ENCODE measurements at places on chromosomes 12 and 14. TPM values are rescaled to one million over a fixed set of nuclear protein-coding genes. Genes with fewer than 3 reads are reported as not detected.

GRCh38 chr12:106871477-106871876 is 84.2 kb upstream of the TMEM263 start:
- DNase-seq, result peak; percentile 15

GRCh38 chr12:2229661-2230539 is 177.1 kb downstream of the CACNA1C start:
- no peak for DNase-seq

GRCh38 chr12:6340745-6341416 is 995 bp downstream of the TNFRSF1A start:
- no peak for DNase-seq

DNA sequence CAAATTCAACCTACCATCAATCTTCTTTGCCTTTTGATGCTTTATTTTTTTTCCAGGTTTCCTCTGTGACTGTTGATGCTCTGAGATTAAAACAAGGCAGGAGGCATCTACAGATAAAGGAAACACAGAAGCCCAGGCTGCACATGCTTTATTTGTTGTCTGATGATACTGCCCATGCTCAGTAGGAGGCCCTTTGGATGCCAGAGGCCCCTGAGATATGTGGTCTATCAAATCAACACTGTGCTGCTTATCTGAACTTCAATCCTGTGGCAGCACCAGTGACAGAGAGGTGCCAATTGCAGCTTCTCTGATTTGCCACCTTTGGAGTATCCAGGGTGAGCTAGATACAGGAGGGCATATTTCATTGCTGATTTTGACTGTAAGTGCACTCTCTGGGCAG is 571.3 kb upstream of the TBX3 start:
- DNase-seq, result no peak

- peak; percentile 55 for DNase-seq
These were observed 62.1 kb downstream of the HRK start for GRCh38 chr12:116818948-116819832.

DNA sequence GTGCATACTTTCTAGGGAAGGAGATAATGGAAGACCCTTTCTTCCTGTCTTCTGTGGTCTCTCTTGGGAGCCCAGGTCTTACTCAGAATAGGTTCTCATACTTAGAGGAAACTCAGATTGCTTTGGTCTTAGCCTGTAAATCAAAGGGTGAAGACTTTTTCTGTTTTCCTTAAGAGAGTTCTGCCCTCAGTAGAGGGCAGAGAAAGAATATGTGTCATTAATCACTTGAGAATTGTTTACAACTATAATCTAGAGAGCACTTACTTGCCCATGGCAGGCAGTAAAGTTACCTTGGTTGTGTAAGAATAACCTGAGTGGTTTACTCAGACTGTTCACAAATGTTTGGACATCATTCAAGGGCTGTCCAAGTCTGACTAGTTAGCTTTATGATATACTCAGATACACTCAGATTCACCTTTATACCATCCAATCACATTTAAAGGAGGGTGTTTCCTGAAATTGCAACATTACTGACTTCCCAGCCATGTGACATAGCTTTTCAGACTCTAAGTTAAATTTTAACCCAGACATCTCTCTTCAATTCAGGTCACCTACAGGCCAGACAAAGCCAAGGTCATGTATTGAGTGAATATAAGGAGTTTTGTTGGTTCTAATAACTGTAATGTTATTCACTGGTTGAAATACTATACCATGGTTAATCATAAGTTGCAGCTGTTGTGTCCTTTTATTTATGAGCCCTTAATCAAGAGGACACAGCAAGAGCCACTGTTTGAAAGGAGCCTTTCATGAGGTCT is 372.2 kb downstream of the RAD51B start:
- no peak for DNase-seq

GRCh38 chr14:68394764-68395143 is 398.1 kb downstream of the ZFP36L1 start:
- no peak for DNase-seq

DNA sequence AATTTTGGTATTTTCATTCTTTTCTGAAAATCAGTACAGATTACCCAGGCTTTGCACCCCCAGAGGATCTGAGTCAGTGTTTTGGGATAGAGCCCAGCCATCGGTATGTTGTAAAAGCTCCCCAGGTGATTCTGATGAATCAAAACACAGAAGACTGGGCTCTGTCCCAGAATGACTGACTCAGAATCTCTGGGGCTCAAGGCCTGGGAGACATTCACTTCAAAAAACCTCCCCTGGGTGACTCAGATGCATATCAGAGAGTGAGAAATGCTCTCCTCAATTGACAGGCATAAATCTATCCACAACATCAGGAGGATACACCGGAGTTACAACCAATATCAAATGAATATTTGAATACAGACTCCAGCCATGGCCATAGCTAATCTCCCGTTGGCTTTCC is 32.6 kb downstream of the SLC35F4 start:
- DNase-seq, result peak; percentile 75

GRCh38 chr14:46818147-46818546 is 166.6 kb upstream of the RPL10L start:
- no peak for DNase-seq

The SLC25A21 gene
- 0.50 TPM for polyA plus RNA-seq

The LDHB gene
- polyA plus RNA-seq, result 592 TPM

The WNT5B gene
- 38.7 TPM for polyA plus RNA-seq
